ENCODE measurements at places on chromosomes 1 and 21.

GRCh38 chr1:186672131-186672530, 8.1 kb downstream of the PTGS2 start:
- DNase-seq: no peak

- no peak for DNase-seq
These were observed 319.2 kb upstream of the RUNX1 start for GRCh38 chr21:35368326-35368725.

- no peak for DNase-seq
These were observed 22.5 kb upstream of the PLA2G2E start for GRCh38 chr1:19945914-19946313.

DNA sequence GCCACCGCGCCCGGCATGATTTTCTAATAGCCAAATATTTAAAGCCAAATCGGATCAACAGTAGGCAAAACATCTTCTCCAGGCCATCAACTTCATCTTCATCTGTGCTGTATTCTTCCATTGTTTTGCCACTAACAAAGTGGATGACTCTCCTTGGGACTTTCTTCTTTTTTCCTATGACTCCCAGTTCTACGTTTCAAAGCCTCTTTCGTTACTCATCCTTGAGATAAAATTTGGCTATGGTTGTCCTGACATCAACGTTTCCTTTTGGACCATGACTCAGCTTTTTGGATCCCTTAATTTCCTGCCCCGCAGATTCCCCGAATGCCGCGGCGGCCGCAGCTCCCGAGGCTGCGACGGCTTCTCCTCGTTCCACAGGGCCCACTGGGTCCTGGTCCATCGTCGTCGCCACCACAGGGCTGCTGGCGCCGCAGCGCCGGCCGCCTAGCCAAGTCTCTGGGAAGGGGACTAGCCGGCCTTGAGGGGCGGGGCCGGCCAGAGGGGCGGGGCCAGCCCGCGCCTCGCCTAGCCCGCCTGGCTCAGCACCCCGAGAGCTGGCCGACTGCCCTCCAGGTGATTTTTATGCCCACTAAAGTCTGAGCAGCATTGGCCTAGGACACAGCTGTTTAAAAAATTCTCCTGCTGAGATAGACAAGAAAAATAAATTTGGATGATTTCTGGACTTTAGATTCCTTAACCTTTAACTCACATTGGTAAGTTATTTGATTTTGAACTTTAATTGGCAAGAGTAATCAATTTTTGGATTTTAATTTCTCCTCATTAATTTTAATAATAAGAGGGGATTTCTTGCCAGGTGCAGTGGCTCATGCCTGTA, 93.9 kb downstream of the ADCY10 start:
- peak; percentile 67 for DNase-seq

GRCh38 chr1:171421413-171422020, 63.8 kb upstream of the PRRC2C start:
- DNase-seq: no peak

- no peak for DNase-seq
These were observed 24.1 kb downstream of the SLC45A3 start for GRCh38 chr1:205656236-205656635.

GRCh38 chr1:185998391-185998790, 264.2 kb downstream of the HMCN1 start:
- DNase-seq: no peak

DNA sequence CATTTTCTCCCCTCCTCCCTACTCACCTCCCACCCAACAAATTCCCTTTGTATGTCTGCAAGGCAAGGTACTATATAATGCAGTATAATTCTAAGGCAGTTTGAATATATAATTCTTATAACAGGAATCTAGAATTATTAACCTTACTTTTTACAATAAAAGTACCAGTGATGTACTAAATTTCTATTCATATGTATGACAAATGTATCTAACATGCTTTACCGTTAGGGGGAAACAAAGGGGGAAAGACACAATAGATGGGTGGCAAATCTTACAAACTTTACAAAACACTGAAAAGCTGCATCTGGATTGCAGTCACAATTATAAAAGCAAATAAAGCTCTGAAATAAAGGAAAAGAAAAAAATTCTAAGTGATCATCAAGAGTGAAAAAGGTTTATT, 2.3 kb downstream of the PIK3R3 start:
- DNase-seq: no peak

DNA sequence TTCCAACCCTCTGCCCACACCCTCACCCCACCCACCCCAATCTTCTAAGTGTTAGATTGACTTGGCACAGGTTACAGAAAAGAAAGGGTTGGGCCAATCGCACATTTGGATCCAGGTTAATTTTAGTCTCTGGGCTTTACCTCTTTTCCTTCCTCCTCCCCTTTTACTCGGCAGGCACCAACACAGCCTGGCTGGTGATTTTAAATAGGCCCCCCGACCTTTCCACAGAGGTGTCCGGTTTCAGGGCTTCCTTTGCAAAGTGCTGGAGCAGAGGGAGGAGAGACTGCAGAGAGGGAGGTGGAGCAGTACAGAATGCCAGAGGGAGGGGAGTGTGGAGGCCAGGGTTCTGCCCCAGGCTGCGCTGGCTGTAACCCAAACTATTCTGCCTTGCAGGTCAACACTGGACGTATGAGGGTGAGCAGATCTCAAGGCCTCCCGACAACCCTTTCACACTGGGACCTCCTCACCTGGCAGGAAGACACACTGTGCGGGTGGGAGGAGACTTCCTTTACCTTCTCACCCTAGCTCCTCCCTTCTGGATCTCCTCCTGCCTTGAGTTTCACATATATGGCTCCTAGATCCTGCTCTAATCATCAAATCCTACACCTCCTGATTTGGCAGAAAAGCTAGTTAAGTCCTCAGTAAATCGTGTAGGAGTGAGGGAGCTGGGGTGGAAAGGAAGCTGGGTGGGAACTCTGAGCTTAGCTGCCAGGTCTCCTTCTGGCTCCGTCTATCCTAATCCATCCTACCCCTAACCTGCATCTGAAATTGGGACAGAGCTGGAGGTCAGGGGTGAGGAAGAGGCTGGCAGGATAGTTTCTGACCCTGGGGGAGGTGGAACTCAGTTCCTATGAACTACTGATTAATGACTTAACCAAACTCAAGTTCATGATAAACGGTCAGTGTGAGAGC, 2.4 kb downstream of the CA14 start:
- DNase-seq: no peak

DNA sequence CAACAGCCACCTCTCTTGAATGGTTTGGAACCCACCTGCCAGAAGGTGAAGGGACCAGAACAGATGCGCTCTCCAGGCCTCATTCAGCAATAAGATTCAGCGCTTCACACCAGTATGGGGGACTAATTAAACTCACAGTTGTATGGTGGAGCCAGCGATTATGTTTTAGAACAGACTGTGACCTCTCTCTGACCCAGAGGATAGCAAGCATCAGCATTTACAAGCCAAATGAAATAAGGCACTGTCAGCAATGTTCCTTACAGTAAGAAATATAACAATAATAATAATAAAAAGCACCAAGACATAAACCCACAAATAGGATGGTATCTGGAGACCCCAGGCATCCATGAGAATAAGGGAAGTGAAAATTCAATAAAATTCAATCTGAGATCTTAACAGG, 6.9 kb upstream of the CDC42BPA start:
- DNase-seq: no peak

GRCh38 chr1:214067853-214068703, 80.3 kb downstream of the PROX1 start:
- no peak for DNase-seq

GRCh38 chr1:160116283-160117147, 956 bp downstream of the ATP1A2 start:
- DNase-seq: no peak

DNA sequence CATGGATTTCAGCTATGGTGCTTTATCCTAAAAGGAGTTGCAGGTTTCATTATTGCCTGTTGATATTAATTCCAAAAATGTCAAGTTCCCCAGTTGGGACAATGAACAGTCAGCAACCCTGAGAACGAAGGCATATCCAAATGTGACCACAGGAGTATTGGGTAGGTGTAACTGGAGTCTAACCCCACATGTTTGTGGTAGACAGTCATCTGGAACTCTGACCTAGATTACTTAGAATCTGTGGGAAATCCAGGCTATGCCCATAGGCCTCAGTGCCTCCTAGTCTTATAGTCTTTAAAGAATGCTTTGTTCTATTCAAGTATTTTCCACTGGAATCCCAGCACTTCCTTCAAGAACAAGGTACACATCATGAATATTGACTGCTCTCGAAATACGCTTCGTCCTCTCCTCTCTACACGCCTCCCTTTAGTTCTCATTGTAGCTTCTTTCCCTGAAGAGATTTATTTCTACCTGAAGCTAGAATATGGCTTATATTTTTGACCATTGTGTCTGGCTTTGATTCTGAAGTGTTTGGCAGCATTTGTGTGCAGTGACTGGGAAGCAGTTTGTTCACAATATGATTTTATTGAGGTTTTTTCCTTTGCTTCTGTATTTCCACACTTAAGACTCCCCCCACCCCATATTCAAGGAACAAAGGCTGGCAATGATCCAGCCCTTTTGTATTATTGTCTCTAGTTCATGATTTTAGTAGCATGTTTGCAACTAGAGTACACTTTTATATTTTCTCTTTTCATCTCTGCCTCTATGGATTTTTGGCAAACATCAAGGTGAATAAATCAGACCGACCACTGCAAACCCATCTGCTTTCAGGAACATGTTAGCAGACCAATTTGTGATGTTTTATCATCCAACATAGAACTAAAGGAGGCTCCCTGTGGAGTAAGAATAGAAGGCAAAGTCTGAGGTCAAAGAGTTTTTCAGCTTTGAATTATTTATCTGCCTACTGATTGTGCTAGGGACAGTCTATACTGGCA, 178.6 kb downstream of the GPR52 start:
- no peak for DNase-seq

GRCh38 chr1:155174324-155175280, 953 bp downstream of the TRIM46 start:
- no peak for DNase-seq

- no peak for DNase-seq
These were observed 367.9 kb upstream of the RUNX1 start for GRCh38 chr21:35416866-35417489.
